ENCODE measurements at places on chromosomes 2 and 18.

GRCh38 chr2:2825062-2825461 is 494.0 kb upstream of the MYT1L start:
- no peak for DNase-seq

DNA sequence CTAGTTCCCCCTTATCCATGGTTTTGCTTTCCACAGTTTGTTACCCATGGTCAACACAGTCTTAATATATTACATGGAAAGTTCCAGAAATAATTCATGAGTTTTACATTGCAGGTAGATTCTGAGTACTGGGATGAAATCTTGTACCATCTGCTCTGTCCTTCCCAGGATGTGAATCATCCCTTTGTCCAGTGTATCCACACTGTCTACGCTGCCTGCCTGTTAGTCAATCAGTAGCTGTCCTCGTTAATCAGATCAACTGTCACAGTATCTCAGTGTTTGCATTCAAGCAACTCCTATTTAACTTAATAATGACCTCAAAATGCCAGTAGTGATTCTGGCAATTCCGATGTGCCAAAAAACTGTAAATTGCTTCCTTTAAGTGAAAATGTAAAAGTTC is 76.3 kb downstream of the DYNC1I2 start:
- no peak for DNase-seq

- no peak for DNase-seq
These were observed 1.1 kb downstream of the BIN1 start for GRCh38 chr2:127105656-127106456.

DNA sequence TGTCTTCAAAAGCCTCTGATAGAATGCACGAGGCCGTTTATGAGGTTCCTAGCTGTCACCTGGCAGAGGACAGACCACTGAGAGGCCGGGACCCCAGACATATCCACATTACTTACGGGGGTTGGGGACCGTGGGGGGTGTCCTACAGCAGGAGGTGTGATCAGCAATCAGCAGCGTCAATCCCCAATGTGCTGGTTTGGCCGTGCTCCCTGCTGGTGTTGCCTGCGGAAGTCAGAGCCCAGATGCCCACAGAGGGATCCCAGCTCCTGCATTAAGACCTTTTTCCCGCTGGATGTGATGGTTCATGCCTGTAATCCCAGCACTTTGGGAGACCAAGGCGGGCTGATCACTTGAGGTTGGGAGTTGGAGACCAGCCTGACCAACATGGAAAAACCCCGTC is 20.8 kb upstream of the SP5 start:
- DNase-seq, result no peak

- peak; percentile 24 for DNase-seq
These were observed 35.2 kb upstream of the NAPG start for GRCh38 chr18:10490401-10491165.

DNA sequence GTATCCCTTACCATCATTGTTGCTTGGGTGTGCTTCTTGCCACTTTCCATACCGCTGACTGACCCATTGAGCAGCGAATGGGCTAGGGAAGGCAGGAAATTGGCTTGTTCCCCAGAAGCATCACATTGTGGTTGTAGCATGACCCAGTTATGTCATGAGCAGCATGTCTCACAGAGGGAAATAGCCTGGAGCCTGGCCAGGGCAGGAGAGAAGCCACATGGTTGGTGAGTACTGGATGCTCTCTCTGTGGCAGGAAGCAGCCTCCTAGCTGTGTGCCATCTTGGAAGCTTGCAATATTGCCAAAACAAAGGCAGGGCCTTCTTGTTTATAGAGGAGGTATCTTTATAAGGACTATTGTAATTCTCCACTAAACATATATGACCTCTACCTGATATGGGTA is 482.6 kb downstream of the PIK3C3 start:
- no peak for DNase-seq

DNA sequence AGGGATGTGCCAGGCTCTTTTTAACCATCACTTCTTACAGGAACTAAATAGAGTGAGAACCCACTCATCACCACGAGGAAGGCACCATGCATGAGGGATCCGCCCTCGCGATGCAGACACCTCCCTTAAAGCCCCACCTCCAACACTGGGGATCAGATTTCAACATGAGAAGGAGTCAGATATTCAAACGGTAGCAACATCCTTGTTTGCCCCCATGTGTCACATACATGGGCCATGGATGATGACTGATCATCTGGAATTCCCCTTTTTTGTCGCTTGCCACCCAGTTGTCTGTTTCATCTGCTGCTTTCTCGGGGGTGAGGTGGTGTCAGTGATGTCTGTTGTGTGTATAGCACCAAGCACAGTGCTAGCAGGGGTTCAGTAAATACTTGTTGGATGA is 57.9 kb downstream of the NCK2 start:
- DNase-seq, result peak; percentile 70

DNA sequence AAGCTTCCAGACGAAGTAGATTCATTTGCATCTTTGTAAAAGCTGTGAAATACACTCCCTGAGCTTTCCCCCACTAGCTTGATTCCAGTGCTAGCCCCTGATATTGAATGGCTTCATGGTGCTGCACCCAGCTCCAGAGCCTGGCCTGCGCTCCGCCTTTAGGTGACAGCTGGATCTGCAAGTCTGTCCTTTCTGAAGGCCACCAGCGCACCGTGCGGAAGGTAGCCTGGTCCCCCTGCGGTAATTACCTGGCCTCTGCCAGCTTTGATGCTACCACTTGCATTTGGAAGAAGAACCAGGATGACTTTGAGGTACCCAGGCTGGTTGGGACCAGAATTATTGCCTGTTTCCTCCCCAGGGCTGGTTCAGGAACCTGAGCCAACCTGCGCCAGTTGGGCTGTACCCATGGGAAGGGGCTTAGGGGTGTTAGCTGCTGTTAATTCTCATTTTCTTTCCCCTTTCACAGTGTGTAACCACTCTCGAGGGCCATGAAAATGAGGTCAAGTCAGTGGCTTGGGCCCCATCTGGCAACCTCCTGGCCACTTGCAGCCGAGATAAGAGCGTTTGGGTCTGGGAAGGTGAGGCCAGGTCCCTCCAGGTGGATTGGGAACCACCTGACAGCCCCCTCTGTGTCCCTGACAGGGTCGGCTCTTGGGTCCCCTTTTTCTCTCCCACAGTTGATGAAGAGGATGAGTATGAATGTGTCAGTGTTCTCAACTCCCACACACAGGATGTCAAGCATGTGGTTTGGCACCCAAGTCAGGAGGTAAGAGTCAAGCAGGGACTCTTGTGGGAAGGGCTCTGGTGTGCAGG is 1.3 kb downstream of the CIAO1 start:
- DNase-seq, result peak; percentile 23
